ENCODE measurements at places on chromosomes 12 and 14. TPM values are rescaled to one million over a fixed set of nuclear protein-coding genes. Genes with fewer than 3 reads are reported as not detected.

GRCh38 chr12:62523619-62524018 is 57.0 kb downstream of the MON2 start:
- DNase-seq, result no peak

DNA sequence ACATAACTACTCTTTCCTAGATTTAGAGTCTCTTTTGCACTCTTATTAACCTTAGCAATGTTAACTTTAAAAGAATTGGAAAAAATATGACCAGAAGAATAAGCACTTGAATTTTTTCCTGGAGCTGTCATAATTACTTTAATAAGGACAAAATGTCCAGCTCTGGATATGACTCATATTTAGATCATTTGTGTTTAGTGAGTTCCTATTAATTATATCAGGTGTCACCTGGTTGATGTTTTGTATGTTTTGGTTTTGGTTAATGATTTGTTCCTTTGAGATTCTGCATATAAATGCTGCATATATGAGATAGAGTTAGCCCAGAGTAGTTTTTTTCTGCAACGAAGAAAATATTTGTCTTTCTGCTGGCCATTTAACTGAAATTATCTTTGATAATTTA is 5.1 kb downstream of the CLECL1 start:
- no peak for DNase-seq

- no peak for DNase-seq
Observed at GRCh38 chr14:99188731-99189191, 83.2 kb downstream of the BCL11B start.

- DNase-seq, result no peak
Observed at GRCh38 chr12:56377310-56377988, 14.8 kb upstream of the APOF start.

GRCh38 chr12:101027200-101027599 is 182.8 kb downstream of the SLC5A8 start:
- DNase-seq, result peak; percentile 18

GRCh38 chr14:83379436-83379835 is 1845.8 kb upstream of the SEL1L start:
- peak; percentile 7 for DNase-seq

DNA sequence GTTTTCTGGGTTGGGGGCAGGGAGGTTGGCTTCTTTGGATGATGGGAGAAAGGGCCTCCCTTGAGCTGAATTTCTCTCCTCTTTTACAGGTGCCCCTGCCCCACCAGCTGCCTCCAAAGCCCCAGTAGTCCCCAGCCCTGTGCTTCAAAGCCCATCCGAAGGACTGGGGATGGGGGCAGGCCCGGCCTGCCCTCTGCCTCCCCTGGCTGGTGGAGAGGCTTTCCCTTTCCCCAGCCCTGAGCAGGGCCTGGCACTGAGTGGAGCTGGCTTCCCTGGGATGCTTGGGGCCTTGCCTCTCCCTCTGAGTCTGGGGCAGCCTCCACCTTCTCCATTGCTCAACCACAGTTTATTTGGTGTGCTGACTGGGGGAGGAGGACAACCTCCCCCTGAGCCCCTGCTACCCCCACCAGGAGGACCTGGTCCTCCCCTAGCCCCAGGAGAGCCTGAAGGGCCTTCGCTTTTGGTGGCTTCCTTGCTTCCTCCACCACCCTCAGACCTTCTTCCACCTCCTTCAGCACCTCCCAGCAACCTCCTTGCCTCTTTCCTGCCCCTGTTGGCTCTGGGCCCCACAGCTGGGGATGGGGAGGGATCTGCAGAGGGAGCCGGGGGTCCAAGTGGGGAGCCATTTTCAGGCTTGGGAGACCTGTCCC is 4.0 kb downstream of the MBD6 start:
- DNase-seq, result no peak

- DNase-seq, result no peak
Observed at GRCh38 chr12:46517579-46517962, 145.0 kb upstream of the SLC38A2 start.

DNA sequence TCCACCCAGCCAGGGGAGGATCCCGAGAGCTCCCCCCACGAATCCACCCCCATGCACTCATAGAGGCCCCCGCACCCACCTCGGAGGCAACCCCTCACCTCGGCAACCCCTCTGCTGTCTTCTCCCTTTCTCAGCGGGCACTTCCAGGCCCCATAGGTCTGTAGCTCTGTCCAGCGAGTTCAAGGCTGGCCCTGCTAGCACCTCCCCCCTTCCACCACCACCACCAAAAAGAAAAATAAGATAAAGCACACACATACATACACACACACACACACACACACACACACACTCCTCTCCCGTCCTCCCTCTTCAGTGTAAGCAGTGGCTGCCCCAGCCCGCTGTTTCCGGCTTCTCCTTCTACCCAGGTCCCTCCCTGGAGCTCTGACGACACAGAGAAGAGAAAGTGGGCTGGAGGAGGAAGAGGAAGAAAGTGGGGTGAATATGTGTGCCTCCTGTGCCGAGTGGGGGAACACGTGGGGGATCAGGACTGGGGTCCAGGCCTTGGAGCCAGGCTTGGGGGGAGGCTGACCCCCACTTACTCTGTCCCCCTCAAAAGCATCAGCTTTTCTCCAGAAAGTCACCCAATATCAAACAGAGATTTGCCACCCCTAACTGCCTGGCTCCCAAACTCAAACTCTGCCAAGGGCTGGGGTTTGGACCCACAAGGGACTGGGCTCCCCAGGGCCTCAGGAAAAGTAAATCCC is at the start of gene STAT6:
Gene STAT6, minus strand, starts transcription at position 332 of the 704 bp plus-strand sequence. CDS start 3,084 bp downstream, outside the sequence.
- peak; percentile 85 for DNase-seq

GRCh38 chr12:53211476-53212381 is 4.7 kb upstream of the ITGB7 start:
- no peak for DNase-seq

DNA sequence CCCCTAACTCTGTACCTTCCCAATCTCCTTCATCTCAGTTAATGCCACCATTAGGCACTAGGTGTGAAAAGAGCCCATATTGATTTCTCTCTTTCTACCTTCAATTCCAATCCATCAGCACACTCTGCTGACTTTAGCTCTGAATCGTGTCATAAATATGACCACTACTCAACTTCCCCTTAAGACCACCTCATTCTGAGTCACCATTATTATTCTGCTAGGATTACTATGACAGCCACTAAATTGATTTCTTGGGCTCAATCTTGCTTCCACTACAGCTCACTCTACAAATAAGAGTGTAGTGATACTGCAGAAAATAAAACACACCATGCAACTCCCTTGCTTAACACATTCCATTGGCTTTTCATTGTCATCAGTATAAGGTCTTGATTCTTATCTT is 1449.0 kb upstream of the FLRT2 start:
- no peak for DNase-seq

The SPX gene
- 19.8 TPM for total RNA-seq

The HOXC5 gene
- not detected for total RNA-seq

The TEP1 gene
- total RNA-seq, result 13.3 TPM

The MANSC4 gene
- total RNA-seq, result not detected
